Glomerular endothelial cell (primary cell): ENCODE measurements at places on chromosomes 5 and 9.

- no peak for DNase-seq
Observed at GRCh38 chr5:1826235-1826980, 25.2 kb downstream of the NDUFS6 start.

- no peak for DNase-seq
Observed at GRCh38 chr9:126788634-126789349, 16.0 kb upstream of the ZBTB43 start.

DNA sequence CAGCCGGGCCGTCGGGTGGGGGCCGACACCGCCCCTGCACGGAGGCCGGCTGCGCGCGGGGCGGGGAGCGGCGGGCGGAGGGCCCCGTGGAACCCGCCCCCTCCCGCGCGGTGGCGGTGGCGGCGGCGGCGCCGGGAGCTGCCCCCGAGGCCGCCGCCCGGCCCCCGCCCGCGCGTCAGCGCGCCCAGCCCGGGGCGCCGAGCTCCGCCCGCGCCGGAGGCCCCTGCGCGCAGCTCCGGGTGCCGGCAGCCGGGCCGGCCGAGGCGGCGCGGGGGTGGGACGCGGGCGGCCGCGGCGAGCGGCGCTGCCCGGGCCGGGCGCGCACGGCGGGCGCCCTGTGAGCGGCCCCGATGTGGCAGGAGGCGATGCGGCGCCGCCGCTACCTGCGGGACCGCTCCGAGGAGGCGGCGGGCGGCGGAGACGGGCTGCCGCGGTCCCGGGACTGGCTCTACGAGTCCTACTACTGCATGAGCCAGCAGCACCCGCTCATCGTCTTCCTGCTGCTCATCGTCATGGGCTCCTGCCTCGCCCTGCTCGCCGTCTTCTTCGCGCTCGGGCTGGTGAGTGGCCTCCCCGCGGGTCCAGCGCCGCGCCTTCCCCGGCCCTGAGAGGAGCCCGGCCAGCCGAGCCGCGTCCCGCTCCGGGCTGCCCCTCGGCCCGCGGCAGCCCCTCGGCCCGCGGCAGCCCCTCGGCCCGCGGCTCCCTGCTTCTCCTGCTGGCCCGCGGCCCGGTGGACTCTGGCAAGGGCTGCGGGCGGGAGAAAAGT, at the start of gene ADCY2:
Gene ADCY2, plus strand, starts transcription at position 192 of the 766 bp plus-strand sequence. Its CDS starts 159 bp downstream, at position 351.
- DNase-seq: no peak

GRCh38 chr5:10401498-10401897, 40.2 kb upstream of the ROPN1L start:
- DNase-seq: no peak

DNA sequence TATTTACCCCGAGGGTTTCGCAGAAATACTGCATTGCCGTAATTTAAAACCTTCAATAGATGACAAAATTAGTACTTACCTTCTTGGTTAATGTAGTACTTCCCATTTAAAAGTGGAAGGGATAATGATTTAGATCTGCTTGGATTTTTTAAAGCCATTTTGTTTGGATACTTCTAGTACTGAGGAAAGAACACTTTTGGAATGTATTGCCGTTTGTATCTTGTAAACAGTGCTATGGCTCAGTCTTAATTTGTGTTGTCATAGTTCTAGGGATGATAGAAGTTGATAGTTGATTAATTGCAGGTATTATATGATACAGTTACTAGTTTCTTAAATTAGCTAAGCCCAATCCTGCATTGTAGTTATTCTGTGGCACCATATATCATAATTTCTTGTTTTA, 33.1 kb downstream of the TNPO1 start:
- no peak for DNase-seq

- no peak for DNase-seq
Observed at GRCh38 chr5:44665101-44665701, 143.5 kb upstream of the MRPS30 start.

GRCh38 chr9:36423206-36423605, 23.1 kb upstream of the RNF38 start:
- no peak for DNase-seq

- no peak for DNase-seq
Observed at GRCh38 chr9:101030086-101030391, 1.5 kb downstream of the PLPPR1 start.

GRCh38 chr9:117104716-117105495, 310.0 kb downstream of the ASTN2 start:
- DNase-seq: no peak

DNA sequence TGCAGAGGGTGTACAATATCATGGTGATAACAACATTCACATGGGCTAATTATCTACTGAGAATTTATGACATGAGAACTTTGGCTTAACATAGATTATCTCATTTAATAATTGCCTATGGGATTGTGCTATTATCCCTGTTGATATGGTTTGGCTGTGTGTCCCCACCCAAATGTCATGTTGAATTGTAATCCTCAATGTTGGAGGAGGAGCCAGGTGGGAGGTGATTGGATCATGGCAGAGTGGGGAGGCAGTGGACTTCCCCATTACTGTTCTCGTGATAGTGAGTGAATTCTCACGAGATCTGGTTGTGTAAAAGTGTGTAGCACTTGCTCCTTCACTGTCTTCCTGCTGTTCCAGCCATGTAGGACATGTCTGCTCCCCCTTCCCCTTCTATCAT, 186.4 kb downstream of the TRIM32 start:
- DNase-seq: no peak

DNA sequence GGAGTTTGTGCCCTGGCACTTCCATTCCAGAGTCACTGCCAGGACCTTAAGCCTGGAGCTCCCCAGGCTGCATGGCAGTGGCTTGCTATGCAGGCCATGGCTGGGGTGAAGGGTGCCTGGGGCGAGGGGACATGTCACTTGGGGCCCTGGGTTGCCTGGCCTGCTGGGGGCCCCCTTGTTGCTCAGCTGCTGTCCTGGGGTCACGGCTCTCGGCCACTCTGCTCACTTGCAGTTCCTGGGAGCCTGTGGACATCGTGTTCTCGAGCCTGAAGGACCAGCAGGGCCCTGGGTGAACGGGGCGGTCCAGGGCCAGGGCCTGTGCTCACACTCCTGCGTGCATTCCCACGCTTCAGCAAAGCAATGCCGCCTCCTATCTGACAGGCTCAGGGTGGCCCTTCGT, 14.5 kb upstream of the SLC2A6 start:
- no peak for DNase-seq

- no peak for DNase-seq
Observed at GRCh38 chr5:670396-671270, 22.5 kb downstream of the TPPP start.

GRCh38 chr9:93828331-93829097, 126.6 kb downstream of the BARX1 start:
- DNase-seq: no peak

DNA sequence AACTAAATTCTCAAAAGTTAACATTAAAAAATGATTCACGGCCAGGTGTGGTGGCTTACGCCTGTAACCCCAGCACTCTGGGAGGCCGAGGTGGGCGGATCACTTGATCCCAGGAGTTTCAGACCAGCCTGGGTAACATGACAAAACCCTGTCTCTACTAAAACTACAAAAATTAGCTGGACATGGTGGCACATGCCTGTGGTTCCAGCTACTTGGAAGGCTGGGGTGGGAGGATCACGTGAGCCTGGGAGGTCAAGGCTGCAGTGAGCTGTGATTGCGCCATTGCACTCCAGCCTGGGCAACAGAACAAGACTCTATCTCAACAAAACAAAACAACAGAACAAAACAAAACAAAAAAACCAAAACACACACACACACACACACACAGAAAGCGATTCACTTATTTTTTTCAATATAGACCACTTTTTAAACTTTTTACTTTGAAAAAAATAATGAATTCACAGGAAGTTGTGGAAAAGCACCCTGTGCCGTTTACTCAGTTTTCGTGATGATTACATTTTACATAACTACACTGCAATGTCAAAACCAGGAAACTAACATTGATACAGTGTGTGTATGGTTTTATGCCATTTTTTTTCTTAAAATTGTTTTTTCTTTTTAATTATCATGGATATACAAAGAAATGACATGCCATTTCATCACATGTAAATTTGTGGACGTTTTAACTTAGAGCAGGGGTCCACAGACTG, 73.7 kb downstream of the TENT4A start:
- no peak for DNase-seq

- no peak for DNase-seq
Observed at GRCh38 chr5:98786191-98786853, 12.9 kb downstream of the RGMB start.

GRCh38 chr5:35924122-35924949, 14.1 kb downstream of the CAPSL start:
- DNase-seq: no peak

DNA sequence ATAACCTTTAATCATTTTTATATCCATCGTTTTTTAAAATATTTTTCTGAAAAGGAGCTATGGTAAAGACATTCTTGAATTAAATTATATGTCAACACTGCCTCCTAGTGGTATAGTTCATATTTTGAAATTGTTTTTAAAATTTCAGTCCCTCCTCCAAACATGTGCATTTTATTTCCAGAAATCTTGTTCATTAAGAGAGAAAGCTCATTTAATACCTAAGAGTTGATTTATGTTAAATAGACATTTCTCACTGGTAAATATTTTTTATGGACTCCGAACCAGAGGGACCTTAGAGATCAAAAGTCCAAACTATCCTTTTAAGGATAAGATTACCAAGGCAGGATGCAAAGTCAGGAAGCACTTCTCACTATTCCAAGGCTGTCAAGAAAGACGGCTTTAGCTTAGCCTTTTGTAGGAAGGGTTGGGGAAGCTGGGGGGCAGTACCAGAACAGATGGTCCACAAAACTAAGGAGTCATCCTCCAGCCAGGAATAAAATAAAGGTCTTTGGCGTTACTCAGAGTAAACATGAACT, 21.6 kb downstream of the BHMT start:
- DNase-seq: peak; percentile 34

DNA sequence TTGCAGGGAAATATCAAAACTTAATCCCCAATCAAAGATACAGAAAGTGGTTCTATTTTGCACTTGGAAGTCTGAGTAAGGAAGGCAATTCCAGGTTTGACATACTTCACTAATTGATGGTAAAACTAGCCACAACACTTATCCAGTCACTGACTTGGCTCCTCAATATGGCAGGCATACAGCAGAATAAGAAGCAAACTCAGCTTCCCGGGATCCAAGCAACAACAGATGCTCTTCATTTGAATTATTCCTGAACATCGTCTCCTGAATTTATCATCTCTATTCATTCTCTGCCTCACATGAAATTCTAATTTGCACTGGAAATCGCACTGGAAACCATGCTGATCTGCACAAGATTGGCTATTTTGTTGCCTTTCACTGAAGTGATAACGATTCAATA, 629.6 kb downstream of the PRELID2 start:
- DNase-seq: no peak

DNA sequence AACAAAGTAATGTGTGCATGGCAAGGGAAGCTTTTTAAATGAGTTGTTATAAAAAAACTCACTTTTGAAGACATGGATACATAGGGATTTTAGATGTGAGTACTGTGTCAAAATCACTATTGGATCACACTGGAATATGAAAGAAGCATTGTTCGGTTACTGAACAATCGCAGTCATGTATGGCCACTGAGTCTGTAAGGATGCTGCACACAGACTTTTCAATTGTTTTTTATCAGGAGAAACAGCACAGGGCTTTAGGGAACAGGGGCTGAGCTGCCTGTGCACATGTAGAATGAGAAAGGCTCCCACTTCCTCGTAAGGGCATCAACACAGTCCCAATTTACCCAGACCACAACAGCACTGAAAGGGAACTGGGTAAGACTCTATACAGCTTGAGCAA, 1333.9 kb upstream of the DMAC1 start:
- no peak for DNase-seq

DNA sequence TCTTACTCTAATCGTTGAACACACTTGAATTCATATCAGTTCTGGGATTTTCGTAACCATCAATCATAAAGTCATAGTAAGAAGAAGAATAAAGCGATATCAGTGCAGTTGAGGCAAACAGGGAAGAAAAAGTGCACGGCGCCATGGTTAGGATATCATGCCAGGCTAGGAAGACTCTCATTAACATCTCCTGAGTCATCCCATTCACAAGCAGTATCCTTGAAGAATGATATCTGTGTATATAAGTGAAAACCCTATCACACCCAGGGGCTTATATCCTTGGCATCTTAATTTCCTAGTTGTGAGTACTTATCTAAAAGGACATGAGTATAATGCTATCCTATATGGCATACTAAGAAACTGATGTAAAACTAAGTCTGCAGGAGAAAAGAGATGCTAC, 38.6 kb downstream of the NFIB start:
- DNase-seq: no peak

- DNase-seq: no peak
Observed at GRCh38 chr9:73979894-73980264, 517.3 kb upstream of the RORB start.

DNA sequence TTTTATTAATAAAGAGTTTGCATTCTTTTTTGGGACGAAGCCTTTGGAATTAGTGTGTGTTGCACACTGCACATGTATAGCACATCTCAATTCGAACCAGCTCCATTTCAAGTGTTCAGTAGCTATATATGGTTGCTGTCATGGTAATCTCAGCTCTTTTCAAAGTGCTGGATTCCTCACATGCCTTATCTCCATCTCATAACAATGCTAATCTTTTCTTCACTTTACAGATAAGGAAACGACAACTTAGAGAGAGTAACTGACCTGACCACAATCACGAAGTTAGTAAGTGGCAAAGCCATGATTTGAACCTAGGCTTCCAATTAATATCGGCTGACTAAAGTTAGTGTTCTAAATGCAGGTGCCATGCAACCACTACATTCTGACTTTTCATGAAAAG, 204.8 kb upstream of the RASEF start:
- DNase-seq: no peak

GRCh38 chr5:97778451-97778850, 595.4 kb upstream of the RIOK2 start:
- DNase-seq: no peak

DNA sequence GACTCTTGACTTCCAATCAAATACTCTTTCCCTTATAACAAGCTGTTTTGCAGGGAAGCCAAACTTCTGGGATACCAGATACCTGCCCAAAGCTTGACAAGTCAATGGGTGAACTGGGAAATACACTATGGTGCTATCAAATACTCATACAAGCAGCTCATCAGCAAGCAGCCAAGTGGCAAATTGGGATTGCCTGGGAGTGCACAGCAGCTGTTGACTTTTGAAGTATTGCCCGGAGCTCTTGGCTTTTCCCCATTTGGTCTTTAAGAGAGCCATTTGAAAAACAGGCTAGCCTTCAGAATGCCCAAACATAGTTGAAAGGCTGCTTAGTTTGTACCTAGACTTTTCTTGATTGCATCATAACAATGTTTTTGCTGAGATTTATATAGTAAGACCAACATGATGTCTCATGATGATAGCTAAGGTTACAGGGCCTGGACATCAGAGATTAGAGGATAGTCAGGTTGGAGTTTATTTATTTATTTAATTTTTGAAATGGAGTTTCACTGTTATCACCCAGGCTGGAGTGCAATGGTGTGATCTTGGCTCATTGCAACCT, 210.1 kb upstream of the ZNF608 start:
- DNase-seq: no peak

GRCh38 chr9:14344053-14344524, 30.1 kb upstream of the NFIB start:
- no peak for DNase-seq

- no peak for DNase-seq
Observed at GRCh38 chr9:8940650-8941049, 1141.1 kb upstream of the DMAC1 start.

- no peak for DNase-seq
Observed at GRCh38 chr5:5467737-5468136, 45.3 kb downstream of the ICE1 start.
